ENCODE measurements at places on chromosomes 4 and X.

GRCh38 chr4:19748519-19749479, 502.9 kb upstream of the SLIT2 start:
- DNase-seq: no peak

DNA sequence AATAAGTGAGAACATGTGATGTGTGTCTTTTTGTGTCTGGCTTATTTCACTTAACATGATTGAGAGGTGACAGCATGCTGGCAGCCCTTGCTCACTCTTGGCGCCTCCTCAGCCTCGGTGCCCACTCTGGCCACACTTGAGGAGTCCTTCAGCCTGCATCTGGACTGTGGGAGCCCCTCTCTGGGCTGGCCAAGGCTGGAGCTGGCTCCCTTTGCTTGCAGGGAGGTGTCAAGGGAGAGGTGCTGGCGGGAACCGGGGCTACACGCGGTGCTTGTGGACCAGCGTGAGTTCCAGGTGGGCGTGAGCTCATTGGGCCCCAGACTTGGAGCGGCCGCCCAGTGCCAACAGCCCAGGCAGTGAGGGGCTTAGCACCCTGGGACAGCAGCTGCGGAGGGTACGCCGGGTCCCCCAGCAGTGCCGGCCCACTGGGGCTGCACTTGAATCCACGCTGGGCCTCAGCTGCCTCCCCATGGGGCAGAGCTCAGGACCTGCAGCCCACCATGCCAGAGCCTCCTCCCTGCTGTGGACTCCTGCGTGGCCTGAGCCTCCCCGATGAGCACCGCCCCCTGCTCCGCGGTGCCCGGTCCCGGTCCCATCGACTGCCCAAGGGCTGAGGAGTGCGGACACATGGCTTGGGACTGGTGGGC, 658.6 kb downstream of the GRXCR1 start:
- DNase-seq: no peak

GRCh38 chrX:153388722-153389459, 12.3 kb downstream of the PNMA6E start:
- DNase-seq: no peak

- no peak for DNase-seq
Observed at GRCh38 chrX:147550217-147550616, 361.5 kb upstream of the FMR1 start.

DNA sequence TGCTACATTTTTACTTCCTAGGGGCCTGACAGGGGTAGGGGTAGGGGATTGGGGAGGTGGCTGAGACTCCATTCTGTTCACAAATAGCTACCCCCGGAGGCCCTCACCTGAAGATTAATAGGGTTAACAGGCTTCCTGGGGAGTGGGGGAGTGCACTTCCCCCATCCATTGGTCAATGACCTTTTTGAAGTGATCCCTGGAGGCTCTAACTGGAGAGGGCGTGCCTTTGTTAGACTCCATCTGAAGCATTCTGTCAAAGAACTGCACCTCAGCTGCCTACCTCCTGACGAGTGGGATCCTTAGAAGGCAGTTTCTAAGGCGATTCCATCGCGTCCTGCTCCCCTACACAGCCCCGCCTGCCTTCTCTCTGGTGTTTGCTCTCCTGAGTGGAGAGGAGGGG, 10.0 kb upstream of the MTM1 start:
- DNase-seq: no peak
